ENCODE measurements at places on chromosomes 2 and 18. TPM values are rescaled to one million over a fixed set of nuclear protein-coding genes. Genes with fewer than 3 reads are reported as not detected.

The RUFY4 gene
- 0.85 TPM for total RNA-seq

The SRBD1 gene
- total RNA-seq, result 14.2 TPM

The LBX2 gene
- not detected for total RNA-seq

DNA sequence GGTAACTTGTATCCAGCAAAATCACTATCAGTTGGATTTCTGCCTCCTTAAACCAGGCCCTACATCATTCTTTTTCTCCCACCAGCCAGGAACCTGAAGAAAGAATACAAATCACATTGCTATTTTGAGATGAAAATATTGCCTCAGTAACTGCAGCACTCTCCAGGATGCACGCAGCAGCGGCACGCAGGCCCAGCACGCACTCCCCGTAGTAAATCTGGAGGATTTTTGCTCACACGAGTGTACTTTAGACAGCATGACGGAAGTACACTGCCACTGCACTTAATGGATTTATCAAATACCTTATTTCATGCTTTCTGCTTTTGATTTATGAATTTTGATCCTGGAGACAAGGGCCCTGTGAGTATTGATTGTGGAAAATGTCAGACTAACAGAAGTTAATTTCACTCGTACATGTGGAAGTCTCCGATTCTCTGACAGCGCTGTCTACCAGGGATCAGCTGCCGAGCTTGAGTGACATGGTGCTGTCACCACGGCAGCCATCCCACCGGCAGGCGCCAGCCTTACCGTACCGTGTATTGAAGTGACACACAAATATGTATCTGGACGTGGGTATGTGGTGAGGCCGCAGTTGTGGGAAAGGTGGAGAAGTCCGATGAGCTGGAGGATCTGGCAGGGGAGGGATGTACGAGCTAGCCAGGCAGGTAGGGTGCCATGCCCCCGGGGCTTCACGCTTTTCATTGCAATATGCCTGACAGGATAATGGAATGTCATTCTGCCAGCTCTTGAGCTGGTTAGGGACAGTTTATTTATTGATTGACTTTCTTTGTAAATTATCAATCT lies 863.7 kb downstream of the GALR1 start:
- no peak overlapping the region for H3K27ac ChIP-seq
- no peak for DNase-seq
- H3K36me3 ChIP-seq, result no peaks in the 10 kb centered on the region
- H3K4me1 ChIP-seq, result no peaks in the 10 kb centered on the region

DNA sequence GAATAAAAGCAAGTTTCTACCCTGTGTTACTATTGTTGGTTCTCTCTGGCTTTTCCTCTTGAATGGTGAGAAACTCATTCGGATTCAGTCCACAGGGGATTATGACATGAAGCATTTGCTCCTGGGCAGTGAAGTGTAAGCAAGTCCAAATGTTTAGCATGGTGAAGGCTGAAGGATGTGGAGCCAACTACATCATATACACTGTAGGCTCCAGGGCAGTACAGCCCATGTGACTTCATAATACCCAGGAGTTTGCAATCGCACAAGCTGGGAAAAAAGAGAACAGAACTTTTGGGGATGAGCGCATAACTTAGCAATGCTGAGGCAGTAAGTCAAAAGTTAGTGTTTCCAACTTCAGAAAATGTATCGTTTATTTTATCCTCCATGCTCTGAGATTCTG lies 695.7 kb upstream of the POU3F3 start:
- no peak overlapping the region for H3K27ac ChIP-seq
- H3K4me3 ChIP-seq, result no peak overlapping the region
- H3K4me1 ChIP-seq, result no peaks in the 10 kb centered on the region
- H3K27me3 ChIP-seq, result no peaks in the 10 kb centered on the region
- no peak for DNase-seq

DNA sequence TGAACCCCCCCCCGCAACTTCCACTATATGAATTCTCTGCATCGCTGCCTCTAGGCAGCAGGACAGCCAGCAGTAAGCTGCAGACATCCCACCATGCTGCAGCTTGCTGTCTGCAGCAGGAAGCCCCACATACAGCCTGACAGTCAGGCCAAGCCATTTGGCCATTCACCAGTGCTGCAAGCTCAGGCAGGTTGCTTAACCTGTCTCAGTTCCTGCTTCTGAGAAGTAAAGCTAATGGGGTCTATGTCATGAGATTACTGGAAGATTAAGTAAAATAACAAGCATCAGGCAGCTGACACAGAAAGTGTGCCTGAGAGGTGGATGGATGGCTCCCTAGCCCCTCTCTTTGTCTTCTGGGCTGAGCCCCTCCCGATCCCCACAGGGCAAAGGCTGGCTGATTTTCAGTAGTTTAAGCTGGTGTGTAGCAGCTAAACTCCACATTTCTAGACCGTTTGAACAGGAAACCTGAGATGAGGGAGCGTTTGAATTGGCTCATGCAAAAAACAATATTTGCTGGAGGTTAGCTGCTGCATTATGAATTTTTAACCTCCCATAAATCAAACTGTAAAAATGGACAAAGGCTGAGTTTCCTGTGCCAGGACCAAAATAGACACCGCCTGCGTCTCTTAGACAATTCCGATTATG lies 193.8 kb upstream of the ARL4C start:
- DNase-seq, result no peak
- H3K27me3 ChIP-seq, result peaks cover 15% of the 10 kb centered on the region
- H3K4me1 ChIP-seq, result no peaks in the 10 kb centered on the region
- H3K27ac ChIP-seq, result no peak overlapping the region
- H3K36me3 ChIP-seq, result no peaks in the 10 kb centered on the region
- H3K4me3 ChIP-seq, result no peak overlapping the region
